ENCODE measurements at places on chromosomes 4 and X. TPM values are rescaled to one million over a fixed set of nuclear protein-coding genes. Genes with fewer than 3 reads are reported as not detected.

Gene GK2
- not detected for polyA plus RNA-seq

Gene NPY1R
- polyA plus RNA-seq, result 3.1 TPM

Gene TMPRSS11B
- polyA plus RNA-seq, result not detected

Gene NAT8L
- 4.3 TPM for polyA plus RNA-seq

Gene DDX60
- polyA plus RNA-seq, result 3.8 TPM

Gene APELA
- 0.25 TPM for polyA plus RNA-seq

Gene ETDA
- polyA plus RNA-seq, result not detected

Gene NEIL3
- polyA plus RNA-seq, result 2.4 TPM

Gene TGIF2LX
- not detected for polyA plus RNA-seq

Gene DDX53
- 0.06 TPM for polyA plus RNA-seq

Gene XAGE1A
- polyA plus RNA-seq, result not detected

Gene STBD1
- 58.9 TPM for polyA plus RNA-seq

Gene MAGEB16
- polyA plus RNA-seq, result not detected

Gene HDX
- 3.8 TPM for polyA plus RNA-seq

Gene XAGE5
- not detected for polyA plus RNA-seq

Gene ADRA2C
- polyA plus RNA-seq, result 2.1 TPM

Gene ZCCHC12
- polyA plus RNA-seq, result 0.47 TPM

Gene HMGB2
- 110 TPM for polyA plus RNA-seq

Gene PSAPL1
- not detected for polyA plus RNA-seq

Gene SLC38A5
- polyA plus RNA-seq, result 4.9 TPM

Gene WAS
- polyA plus RNA-seq, result 2.7 TPM

Gene RPGR
- 5.4 TPM for polyA plus RNA-seq

Gene AWAT2
- not detected for polyA plus RNA-seq

Gene GNPDA2
- 18.6 TPM for polyA plus RNA-seq

Gene KCNIP4
- polyA plus RNA-seq, result 0.97 TPM

Gene GAGE1
- polyA plus RNA-seq, result not detected

All from forelimb muscle (tissue), 1 donor.